ENCODE measurements at places on chromosomes 6 and 20. TPM values are rescaled to one million over a fixed set of nuclear protein-coding genes. Genes with fewer than 3 reads are reported as not detected.
A peak's percentile ranks its signal among the peaks of the same experiment; 100 is the strongest.

CYP24A1 gene
- not detected for polyA plus RNA-seq

NKAPL gene
- polyA plus RNA-seq, result 0.90 TPM

NFATC2 gene
- 22.3 TPM for polyA plus RNA-seq

SLC32A1 gene
- 0.03 TPM for polyA plus RNA-seq

PAX1 gene
- not detected for polyA plus RNA-seq

KIAA1755 gene
- 8.4 TPM for polyA plus RNA-seq

MRAP2 gene
- polyA plus RNA-seq, result 1.7 TPM

GRCh38 chr6:49730251-49730650 lies 13.9 kb downstream of the CRISP3 start:
- no peak for DNase-seq

DNA sequence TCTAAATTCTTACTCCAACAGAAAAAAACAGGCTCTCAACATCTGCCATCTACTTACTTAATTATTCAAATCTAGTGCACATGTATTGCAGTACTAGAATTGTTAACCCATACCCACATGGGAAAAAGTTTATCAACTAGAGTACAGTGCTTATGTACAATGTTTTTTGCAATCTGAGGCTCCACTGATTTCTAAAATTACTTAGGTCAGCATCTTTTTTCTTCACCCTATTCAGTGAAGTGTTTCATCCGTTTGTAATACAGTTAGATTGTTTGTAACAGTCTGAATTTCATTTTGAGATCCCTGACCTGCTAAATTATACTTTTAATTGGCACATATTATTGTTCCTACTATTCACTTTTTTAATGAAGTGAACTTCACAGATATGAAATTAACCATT lies 402.2 kb downstream of the FOXA2 start:
- DNase-seq, result no peak

DNA sequence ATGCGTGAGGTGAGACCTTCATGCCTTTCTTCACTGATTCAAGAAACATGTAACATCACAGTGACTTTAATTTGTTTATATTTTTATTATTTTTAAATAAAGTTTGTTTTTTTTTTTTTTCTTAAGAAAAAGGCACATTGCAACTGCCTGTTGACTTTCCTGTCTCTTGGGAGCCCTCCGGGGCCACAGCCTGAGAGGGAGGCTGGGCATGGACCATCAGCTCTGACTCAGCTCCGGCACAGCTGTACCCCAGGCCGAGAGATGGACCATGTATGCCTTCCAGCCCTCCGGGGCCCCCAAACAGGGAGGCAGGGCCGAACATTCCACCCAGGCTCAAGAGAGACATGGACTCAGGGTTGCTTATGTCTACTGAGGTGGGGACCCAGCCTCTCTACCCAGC lies 99.9 kb downstream of the NFATC2 start:
- no peak for DNase-seq

DNA sequence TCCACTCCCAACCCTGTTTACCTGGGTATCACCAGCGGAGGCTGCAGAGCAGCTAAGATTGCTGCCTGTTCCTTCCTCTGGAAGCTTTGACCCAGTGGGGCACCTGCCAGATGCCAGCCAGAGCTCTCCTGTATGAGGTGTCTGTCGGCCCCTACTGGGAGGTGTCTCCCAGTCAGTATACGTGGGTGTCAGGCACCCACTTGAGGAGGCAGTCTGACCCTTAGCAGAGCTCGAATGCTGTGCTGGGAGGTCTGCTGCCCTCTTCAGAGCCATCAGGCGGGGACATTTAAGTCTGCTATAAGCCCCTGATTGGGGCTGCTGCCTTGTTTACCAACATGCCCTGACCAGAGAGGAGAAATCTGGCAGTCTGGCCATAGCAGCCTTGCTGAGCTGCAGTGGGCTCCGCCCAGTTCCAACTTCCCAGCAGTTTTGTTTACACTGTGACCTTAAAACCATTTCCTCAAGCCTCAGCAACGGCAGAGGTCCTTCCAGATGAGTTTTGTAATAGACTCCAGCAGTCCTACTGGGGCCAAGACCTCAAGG lies 2.8 kb downstream of the RAET1E start:
- DNase-seq, result peak; percentile 37

DNA sequence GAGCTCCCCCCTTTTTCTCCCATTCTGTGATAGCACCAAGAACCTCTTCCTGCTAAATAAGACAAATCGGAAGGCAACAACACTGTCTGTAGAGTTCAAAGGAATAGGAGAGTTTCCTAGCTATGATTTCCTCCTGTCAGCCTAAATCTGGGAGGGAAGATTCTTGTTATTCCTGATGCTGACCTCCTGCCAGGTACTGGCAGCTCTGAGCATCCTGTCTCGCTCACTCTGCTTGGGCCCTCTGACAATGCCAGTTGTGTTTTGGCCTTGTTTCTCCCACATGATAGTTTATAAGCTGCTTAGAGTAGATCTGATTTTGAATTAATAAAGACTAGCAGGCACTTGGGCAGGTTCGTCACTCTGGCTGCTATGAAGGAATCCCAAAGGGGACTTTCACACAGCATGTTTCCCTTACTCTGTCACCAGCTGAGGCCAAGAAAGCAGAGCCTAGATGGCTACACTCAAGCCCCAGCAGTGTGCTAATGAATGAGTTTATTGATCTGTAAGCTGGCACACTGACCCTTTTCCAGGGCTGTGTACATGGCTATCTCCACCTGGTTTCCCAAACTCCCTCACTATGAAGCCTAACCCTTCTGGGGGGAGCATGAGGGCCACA lies 52.3 kb downstream of the UQCC1 start:
- DNase-seq, result no peak

DNA sequence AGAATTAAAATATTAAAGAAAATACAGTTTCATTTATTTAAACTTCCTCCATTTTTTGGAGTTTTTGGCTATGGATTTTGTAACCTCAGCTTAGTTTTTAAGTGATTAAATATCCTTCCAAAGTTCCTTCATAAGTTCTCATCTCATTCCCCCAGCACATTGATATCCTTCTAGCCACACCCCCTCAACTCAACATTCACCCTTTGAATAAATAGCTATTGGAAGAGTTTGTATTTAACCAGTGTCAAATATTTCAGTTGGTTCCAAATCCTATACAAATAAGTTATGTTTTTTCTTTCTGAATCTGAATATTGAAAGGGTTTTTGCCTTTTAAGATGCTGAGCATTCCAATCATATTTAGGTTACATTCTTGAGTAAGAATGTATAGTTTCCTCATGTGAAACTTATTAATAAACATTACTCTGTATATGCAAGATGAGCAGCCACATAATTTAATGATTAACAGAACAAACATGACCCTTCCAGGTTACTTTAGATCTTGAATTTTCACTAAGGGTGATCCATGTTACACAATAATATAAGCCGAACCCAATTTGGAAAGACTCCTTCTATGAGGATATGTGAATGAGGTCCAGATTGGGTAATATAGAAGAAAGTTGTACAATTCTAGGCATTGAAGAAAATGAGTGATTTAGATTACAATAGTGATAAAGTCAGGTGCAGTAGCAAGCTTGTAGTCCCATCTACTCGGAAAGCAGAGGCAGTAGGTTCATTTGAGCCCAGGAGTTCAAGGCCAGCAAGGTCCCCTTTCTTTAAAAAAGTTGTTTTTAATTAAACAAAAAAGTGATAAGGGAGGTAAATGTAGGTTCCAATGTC lies 13.6 kb downstream of the GLYATL3 start:
- no peak for DNase-seq
